ENCODE measurements at places on chromosomes 11 and 22. TPM values are rescaled to one million over a fixed set of nuclear protein-coding genes. Genes with fewer than 3 reads are reported as not detected.

The GLB1L2 gene
- total RNA-seq: 1.6 TPM

The CEP126 gene
- 0.55 TPM for total RNA-seq

The PPP1R14B gene
- 86.0 TPM for total RNA-seq

The C22orf42 gene
- total RNA-seq: not detected

The OR51I1 gene
- not detected for total RNA-seq

The DBX1 gene
- not detected for total RNA-seq

The AAMDC gene
- total RNA-seq: 9.8 TPM

The BET1L gene
- total RNA-seq: 29.7 TPM

The MRGPRX1 gene
- not detected for total RNA-seq

The UBQLNL gene
- 0.25 TPM for total RNA-seq

The TECTA gene
- total RNA-seq: 0.25 TPM

The ARHGAP32 gene
- 4.8 TPM for total RNA-seq

- peak; percentile 12 for DNase-seq
Measured at GRCh38 chr11:22920939-22921565, 60.8 kb upstream of the CCDC179 start.

- DNase-seq: no peak
Measured at GRCh38 chr11:125428486-125429173, 67.4 kb downstream of the FEZ1 start.

DNA sequence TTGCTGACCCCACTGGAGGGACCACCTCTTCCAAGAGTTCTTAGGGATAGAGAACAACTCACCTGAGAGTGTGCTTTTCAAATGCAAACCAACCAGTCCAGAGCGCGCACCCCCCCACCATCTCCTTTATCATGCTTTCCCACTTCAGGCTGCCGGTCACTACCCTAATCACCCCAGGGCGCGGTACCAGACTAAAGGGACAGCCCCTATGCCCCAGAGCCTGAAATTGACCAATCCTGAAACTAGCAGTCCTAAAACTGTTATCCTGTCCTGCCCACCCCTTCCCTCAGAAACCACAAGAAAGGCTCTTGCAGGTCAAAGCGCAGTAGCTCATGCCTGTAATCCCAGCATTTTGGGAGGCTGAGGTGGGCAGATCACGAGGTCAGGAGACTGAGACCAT lies 37.0 kb downstream of the NEAT1 start:
- no peak for DNase-seq

- no peak for DNase-seq
Measured at GRCh38 chr11:85732965-85733364, 47.0 kb upstream of the CCDC89 start.

DNA sequence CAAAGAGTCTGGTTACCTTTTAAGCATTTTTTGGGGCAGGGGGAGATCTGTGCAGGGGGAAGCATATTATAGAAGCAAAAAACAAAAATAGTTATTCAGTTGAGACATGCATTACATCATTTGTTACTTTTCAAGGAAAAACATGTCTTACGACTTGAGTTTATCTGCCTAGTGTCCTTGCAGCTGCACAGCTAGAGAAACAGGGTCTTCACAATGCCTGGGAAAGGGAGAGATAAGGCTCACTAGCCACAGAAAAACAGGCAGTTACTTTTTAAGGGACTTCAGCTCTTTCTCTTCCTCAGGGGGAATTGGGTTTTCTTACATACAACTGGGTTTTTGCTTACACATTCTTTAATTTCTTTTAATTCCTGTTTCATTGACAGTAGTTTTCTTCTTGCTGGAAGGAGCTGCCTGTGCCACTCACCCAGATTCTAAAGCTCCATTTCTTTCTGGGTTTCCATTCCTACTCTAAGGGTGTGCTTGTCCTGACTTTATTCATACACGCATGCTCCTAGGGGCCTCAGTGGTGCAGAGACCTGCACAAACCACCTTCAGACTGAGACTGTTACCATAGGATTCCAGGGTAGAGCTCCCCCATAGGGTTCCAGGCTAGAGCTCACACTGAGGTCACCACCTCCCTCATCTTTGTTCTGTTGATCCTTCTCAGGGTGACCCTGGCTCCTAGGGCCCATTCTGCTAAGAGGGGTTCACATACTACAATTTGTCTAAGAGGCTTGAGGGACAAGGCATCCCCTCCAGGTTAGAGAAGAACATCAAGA lies 14.7 kb upstream of the UBQLNL start:
- DNase-seq: no peak

DNA sequence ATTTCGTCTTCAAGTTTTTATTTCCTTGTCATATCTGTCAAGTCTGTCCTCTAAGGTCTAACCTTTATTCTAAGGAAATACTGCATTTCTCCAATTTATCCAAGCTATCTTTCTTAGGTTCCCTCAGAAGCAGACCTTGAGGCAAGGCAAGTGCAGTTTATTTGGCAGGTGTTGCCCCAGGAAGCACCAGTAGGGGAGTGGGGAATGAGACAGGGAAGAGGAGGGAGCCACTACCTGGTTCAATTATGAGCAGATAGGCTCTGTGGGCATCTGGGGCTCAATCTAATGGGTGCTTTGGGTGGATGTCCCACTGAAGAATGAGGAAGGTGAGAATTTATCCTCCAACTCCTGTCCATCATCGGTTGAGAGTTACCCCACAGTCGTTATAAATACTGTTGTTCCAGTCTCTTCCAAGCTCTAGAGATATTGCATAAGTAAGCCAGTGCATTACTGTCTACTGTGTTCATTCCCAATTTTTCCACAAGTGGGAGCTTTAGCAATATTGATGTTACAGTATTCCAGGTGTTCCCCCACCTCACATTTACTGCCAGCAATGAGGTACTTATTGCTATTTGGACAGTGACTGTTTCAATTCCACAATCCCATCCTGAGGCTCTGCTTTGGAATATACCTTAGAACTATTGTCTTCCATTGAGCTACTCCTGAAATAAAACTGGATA lies 154.9 kb upstream of the CEP126 start:
- DNase-seq: no peak

- peak; percentile 44 for DNase-seq
Measured at GRCh38 chr11:43359422-43359818, 700 bp downstream of the TTC17 start.

DNA sequence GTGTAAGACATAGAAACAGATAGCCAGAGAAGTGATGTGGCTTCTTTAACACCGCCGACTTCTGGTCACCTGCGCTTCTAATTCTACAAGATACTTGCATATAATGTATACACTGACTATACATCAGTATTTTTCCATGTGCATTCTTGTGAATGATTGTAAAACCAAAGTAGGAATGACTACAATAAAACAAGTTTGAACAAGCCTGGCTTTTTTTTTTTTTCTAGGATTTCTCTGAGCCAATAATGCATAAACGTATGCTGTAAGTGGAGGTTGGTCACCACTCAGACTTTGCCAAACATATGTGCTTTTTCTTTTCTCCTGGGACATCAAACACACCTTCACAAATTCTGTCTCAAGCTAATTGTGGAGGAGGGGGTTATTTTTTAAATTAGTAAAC lies 237.8 kb upstream of the KIRREL3 start:
- DNase-seq: no peak

GRCh38 chr11:13874597-13874996 lies 87.9 kb upstream of the SPON1 start:
- no peak for DNase-seq

DNA sequence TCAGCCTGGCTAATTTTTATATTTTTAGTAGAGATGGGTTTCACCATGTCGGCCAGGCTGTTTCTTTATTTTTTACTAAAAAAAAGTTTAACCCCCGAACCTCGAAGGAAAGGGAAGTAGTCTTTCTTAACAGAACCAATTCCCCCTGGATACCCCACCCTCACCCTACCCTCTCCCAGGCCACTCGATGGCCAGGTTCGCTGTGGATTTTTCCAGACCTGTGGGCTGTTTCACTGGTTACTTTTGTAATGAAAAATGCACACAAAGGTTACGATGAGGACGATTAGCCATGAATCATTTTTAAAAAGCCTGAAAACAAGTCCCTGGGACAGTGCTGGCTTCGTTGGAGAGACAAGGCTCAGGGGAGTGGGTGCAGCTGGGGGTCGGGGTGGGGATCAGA lies 2.5 kb downstream of the TSPO start:
- DNase-seq: no peak

DNA sequence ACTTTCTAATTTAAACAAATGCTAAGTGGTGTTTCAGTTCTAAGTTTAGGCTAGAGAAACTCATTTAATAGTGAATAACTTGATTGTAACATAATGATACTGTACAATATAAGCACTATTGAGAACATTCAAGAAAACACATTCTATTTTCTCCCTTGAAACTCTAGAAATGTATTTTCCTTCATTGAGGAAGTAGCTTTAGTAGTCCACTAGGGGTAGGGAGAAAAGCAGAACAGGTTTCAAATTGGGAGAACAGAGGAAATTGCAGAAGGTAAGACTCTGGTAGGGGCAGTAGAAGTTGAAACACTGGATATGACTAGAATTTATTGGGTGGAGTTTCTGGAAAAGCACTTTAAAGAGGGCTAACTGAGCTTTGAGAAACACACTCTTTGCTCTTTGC lies 31.6 kb upstream of the MPPED2 start:
- no peak for DNase-seq

DNA sequence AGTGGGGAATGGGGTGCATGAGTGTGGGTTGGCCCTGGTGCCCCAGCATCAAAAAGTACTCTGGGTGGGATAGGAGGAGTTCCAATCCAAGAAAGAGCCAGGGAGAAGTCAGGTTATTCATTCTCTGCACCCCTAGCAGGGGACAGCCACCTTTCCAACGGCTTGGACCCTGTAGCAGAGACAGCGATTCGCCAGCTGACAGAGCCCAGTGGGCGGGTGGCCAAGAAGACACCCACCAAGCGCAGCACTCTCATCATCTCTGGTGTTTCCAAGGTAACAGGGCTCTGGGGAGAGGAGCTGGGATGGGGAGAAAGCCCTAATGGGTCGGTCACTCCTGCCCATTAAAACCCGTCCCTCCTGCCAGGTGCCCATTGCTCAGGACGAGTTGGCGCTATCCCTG lies 6.6 kb downstream of the C2CD2L start:
- DNase-seq: no peak

DNA sequence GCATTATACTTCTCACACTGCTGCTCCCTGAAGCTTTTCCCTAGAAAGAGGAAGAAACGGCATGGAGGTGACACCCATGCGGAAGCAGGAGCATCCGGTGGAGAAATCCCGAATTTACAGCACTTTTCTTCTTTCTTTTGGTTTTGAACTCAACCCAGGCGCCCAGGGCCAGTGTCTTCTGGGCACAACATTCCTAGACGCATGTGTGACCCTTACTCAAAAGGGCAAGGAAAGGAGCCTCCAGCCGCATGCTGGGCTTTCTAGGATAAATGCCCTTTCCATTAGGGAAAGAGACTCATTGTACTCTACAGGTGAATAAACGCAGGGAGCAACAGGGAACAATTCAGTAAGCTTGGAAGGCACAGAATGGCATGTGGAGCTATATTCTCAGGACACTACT lies 19.5 kb downstream of the ADAMTS8 start:
- DNase-seq: no peak

GRCh38 chr11:128936606-128937251 lies 5.9 kb downstream of the TP53AIP1 start:
- no peak for DNase-seq

DNA sequence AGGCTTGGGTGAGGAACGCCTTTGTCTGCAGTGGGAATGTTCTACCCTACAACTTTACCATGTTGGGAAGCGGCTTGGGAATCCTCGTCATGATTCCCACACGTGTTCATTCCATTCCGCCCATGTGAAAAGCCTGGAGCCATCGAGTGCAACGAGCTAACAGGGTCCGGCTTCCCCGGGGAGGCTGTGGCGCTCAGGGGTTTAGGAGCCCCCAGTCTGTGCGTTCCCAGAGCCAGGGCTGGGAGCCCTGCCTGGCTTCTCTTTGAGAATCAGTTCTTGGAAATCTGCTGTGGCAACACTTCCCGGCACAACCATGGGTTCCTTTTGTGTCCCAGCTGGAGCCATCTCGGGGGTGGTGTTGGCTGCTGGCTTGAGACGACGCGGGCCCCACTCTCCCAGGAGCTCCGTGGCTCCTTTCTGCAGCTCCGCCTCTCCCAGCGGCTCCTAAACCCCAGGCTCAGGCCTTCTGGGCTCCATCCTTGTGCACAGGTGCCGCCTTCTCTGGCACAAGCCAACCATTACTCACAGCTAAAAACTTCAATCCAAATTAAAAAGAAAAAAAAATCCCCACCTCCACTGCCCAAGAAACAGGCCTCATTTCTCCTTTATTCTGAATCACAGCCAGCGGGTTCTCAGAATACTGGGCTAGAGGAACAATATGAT lies 18.7 kb upstream of the PPFIA1 start:
- no peak for DNase-seq

GRCh38 chr11:36375353-36376008 lies 79.4 kb downstream of the PRR5L start:
- no peak for DNase-seq

DNA sequence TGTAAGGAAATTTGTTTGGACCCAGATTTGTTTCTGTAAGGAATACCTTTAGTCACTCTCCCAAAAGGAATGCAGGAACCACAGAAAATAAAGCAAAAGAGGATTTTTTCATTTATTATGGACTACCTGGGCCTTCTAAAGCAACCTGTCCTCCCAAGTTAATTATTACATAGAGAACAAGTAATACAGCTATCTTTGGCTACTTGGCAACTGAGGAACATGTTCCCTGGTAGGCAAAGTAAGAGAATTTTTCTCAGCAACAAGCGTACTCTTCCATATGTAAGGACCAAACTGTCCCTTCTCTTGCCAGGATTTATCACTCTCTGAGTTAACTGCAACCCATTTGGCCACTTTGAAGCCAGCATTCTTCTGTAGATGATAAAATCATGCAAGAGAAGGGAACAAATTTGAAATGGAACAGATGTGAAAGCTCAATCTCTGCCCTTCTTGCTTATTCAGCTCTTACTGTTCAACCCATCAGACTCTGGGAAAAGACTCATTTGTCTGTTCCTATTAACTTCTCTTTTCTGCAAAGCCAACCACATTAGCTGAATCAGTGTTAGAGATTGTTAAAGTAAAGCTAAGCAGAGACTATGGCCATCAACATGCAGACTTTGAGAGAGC lies 190.2 kb downstream of the SWAP70 start:
- DNase-seq: no peak

DNA sequence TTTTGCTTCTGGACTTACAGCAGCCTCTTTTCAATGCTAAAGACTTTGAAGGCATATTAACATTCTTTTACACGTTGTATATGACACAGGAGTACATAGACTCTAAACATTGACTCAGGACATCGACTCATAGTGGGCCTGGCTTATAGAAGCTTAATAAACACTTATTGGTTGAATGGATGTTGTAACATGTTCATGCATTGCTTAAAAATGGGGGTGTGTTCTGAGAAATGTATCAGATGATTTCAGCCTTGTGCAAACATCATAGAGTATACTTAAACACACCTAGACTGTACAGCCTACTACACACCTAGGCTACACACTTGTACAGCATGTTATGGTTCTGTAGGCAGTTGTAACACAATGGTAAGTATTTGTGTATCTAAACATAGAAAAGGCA lies 17.9 kb downstream of the TTC17 start:
- DNase-seq: no peak

DNA sequence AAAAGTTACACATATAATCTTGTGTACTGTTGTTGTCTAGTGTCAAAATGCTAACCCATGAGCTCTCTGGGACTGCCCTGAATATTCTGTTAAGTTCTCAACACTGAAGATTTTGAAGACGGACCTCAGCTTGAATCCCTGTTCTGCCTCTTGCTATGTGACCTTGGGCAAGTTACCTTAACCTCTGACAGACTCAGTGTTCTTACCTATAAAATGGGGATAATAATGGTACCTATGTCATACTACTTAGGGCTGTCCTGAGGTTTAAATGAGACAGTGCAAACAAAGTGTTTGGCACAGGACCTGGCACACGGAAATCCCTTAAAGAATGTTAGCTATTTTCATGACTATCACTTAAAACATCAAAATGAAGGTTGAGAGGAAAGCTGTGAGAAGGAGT lies 11.3 kb downstream of the TMEM218 start:
- no peak for DNase-seq
